ENCODE measurements at places on chromosomes 6 and 20. TPM values are rescaled to one million over a fixed set of nuclear protein-coding genes. Genes with fewer than 3 reads are reported as not detected.

Gene NFS1
- 28.0 TPM for total RNA-seq

Gene GJA10
- total RNA-seq = not detected

Gene MRPS26
- 41.9 TPM for total RNA-seq

Gene CRISP2
- total RNA-seq = not detected

Gene TMC2
- total RNA-seq = not detected

Gene TSHZ2
- 1.5 TPM for total RNA-seq

Gene OR10C1
- total RNA-seq = not detected

Gene BEND6
- 19.1 TPM for total RNA-seq

Gene POU5F1
- total RNA-seq = not detected

Gene FHL5
- total RNA-seq = not detected

Gene FAM50B
- total RNA-seq = 9.5 TPM

Gene SLPI
- not detected for total RNA-seq

Gene EYS
- total RNA-seq = not detected

Gene CYP21A2
- not detected for total RNA-seq

Gene HTR1E
- total RNA-seq = under 0.01 TPM

Gene ULBP2
- 2.6 TPM for total RNA-seq

Gene TDRD6
- 0.12 TPM for total RNA-seq

Gene UBE2C
- 17.6 TPM for total RNA-seq

Gene MUCL3
- not detected for total RNA-seq

Gene HDGFL1
- not detected for total RNA-seq

Gene TDP2
- 27.7 TPM for total RNA-seq

Gene TMEM74B
- not detected for total RNA-seq

Gene TINAG
- not detected for total RNA-seq

Gene GRM1
- not detected for total RNA-seq

Gene SH3BGRL2
- 6.7 TPM for total RNA-seq
